Stimulated activated CD8-positive, alpha-beta memory T cell treated with anti-CD3 and anti-CD28 coated beads, Interleukin-7, amount 100 ng/mL, for 1 hour (primary cell): ENCODE measurements at places on chromosomes 3 and 15.

DNA sequence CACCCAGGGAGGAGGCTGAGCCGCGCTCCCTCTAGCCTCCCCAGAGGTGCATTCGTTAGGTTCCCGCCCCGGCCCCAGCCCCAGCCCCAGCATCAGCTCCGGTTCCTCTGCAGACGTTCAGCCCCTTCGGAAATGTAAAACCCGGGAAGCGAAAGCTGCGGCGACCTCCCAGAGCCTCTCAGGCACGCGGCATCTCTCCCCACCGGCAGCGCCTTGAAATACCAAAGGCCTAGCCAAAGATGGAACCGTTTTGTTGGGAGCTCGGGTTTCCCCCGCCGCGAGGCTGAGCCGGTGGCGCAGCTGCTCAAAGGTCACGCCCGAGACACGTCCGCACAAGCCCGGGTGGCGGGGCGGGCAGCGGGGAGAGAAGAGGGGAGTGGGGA is 77.8 kb upstream of the HES1 start:
- no peak for DNase-seq

DNA sequence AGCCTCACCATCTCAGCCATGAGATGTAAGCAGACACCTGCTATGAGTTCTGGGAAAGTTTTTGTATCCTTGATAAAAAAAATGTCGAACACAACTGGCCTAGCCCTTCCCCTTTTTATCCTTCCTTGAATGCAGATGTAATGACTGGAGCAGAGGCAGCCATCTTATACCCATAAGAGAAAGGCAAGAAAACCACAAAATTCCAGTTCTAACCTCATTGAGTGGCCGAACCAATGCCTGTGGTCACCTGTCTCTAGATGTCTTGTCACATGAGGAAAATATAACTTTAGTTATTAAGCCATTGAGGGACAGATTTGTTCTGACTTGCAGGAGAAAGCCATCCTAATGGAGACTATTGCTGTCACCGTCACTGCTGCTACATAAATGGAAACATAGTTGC is 80.4 kb upstream of the SLC6A6 start:
- DNase-seq: no peak

DNA sequence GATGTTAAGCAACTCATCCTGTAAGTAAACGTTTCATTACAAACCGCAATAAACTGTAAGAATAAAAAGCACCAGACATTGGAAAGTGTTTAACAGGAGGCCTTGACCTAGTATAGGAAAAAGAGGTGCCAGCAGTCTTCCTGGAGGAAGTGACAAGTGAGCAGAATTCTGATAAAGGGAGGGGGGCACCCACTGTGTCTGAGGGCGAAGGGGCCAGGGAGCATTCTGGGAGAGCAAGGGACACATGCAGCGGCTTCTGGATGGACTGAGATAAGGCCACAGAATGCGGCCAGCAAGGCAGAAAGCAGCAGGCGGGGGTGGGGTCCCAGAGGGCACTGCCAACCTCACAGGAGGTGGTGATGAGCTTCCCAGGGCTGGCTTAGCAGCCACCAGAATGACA is 80.2 kb downstream of the MTHFS start:
- DNase-seq: no peak

DNA sequence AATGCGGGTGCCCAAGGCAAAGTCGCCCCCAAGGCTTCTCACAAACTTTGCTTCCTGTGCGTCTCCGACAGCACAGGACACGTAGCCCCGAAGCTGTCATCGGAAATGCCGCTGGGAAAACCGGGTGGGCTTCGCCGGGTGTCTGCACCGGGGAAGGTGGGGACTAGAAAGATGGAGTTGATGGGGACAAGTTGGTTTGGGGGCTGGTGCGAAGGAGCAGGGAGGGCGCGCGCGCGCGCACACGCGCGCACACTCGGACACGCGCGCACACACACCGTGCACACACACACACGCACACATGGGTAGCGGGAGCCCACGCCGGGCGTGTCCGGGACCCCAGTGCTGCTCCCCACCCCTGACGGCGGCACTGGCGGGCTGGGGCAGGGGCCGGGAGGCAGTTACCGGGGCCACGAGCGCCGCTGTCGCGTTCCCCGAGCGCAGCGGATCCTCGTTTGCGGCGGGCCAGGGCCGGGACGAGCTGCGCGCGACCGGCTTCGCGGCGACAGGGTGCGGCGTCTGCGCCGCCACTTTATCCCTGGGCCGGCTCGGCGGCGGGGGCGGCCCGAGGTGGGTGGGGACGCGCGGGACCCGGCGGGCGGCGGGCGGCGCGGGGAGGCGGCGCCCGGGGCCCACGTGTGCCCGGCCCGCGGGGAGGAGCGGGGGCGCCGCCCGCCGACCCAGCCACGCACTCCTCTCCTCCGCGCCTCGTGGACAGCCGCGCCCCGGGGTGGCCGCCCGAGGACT is 539 bp upstream of the MGLL start:
- DNase-seq: no peak

GRCh38 chr3:119600732-119601131 is 3.0 kb downstream of the PLA1A start:
- DNase-seq: no peak

DNA sequence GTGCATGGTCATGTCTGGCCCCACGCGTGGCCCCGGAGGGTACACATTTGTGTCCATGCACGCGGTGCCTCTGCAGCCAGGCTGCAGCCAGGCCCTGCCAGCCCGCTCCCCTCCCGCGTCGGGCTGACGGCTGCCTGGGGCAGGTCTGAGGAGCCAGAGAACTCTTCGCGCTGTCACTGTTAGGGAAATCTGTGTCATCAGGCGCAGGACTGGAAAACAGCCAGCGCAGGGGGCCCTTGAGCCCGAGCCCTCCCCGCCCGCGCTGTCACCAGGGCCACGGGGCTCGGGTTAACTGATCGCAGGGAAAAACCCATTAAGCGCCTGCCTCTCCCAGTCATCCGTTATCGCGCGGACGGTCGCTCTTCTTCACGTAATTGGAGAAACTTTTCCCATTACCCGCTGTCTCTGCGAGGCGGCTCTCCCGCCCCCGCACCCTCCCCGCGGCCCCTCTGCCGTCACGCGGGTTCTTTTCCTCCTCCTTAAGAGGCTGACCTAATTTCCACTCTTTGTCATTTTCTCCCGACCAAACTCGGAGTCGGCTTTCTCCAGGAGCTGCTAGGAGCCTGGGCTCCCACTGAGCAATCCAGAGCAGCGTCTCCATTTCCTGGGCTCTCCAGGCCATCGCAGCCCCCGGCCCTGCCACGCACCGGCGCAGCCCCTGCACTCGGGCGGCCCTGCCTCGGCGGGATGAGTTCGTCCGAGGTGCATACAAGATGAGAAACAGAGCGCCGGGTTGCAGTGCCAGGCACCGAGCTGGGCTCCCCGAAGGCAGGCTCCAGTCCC is 57.5 kb upstream of the PRR23E start:
- no peak for DNase-seq

GRCh38 chr3:183288117-183288516 is 35.1 kb downstream of the B3GNT5 start:
- no peak for DNase-seq

GRCh38 chr3:18837137-18837755 is 311.1 kb upstream of the KCNH8 start:
- no peak for DNase-seq

- no peak for DNase-seq
Observed at GRCh38 chr3:178948546-178948945, 123.1 kb downstream of the ZMAT3 start.

DNA sequence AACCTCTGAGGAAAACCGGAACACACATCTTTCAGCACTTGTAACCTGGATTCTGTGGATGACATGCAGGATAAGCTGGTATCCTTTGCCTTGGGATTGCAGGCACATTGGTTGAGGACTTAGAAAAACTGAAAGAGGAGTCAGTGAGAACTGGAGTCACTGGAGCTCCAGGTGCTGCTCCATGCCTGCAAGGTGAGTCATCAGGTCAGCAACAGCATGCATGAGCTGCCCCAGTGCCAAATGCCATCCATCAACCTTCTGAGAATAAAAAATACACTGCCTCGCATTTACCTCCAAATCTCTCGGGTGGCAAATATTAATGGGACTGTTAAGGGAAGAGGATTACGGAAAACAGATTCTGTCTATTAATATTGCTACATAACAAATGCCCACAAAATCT is 729.1 kb downstream of the NTRK3 start:
- no peak for DNase-seq

GRCh38 chr3:48896936-48897335 is 1.7 kb downstream of the SLC25A20 start:
- DNase-seq: no peak

DNA sequence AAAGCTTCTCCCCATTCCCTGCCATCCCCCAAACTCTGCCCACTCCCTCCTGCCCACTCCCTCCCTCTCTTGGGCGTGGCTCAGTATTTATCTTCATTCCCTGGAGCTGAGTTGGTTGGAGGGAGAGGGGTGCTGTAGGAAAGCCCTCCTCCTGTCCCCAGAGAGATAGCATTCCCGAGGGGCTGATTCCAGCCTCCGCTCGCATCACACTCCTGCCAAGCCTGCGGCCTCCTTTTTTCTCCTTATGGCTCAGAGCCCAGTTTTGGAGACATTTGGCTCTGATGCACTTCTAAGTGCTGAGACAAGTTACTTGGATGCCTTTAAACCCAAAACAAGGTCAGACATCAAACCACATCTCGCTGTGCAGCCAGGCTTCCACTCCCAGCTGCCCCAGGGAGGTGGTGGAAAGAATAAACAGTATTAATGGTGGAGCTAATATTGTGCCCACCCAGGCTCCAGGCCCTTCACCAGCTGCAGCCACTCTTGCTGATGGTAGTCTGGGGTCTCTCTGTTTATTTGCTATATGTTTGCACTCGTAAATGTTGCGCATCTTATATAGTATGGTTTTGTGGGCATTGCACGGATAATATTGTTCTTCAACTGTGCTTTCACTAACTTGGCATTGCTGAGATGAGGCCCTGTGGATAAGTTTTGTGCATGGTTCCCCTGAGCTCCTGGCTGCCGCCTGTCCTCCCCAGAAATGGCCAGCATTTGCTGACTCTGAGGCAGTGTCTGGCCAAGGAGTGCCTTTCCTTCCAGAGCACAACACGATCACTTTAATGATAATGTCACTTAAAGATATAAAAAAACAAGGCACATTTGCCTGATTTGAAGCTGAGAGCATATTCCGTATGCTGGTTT is 157.2 kb downstream of the LRRC28 start:
- DNase-seq: no peak

DNA sequence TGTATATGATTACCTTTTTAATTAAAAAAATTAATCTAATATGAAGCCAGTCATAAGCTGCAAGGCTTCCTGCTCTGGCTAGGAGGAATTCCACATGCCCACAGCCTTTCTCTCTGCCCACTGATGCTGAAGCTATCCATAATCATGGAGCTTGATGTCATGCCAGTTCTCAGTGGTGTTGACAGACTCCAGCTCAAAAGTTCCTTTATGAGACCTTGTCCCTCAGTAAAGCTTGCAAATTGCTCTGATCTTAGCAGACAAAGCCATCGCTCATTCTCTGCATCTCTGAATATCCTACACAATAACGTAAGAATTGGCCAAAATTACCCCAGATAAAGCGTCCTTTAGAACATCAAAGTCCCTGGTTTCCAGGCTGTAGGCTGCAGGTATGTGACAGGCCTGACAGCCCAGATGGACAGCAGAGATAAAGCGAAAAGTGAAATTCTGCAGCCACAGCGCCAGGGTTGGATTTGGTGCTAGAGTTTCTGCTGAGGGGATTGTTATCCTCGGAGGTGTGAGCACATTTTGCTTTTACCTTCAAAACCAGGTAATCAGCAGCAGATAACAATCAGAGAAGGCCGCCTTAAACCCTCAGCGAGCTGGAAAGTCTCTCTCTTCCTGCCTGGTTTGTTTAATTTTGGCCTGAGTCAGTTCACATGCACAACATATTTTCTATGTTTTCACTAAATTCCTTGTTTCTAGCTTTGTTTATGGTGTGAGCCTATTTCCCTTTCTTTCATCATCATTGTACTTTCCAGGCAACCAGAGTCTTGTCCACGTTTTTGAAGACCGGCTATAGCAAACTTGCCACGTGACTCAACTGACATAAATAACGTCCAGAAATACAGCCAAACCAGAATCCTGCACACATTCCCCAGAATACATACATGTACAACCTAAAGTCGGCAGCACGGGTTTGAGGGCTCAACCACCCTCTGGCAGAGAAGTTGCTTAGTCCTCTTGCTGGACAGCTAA is 36.6 kb upstream of the ALDH1A3 start:
- no peak for DNase-seq

DNA sequence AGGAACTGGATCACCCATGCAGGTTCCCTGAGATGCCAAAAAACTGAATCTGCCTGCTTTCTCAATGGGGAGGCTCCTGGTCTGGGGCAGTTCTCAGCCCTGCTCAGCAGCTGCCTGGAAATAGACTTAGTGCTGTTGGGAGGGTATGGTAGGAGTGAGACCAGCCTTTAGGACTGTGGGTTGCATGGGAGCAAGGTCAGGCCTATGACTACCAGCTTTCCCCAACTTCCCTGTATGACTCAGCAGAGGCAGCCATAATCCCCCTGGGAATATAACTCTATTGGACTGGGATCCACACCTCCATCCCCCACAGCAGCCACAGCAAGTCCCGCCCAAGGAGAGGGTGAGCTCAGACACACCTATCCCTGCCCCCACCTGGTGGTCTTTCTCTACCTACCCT is 87.0 kb downstream of the CFAP44 start:
- no peak for DNase-seq

GRCh38 chr3:161284989-161285388 is 63.9 kb downstream of the NMD3 start:
- no peak for DNase-seq

- no peak for DNase-seq
Observed at GRCh38 chr3:197519801-197520211, 36.0 kb downstream of the BDH1 start.

- DNase-seq: no peak
Observed at GRCh38 chr15:34338347-34338746, 766 bp upstream of the SLC12A6 start.

GRCh38 chr3:122619040-122619439 is 41.6 kb downstream of the PARP15 start:
- no peak for DNase-seq

DNA sequence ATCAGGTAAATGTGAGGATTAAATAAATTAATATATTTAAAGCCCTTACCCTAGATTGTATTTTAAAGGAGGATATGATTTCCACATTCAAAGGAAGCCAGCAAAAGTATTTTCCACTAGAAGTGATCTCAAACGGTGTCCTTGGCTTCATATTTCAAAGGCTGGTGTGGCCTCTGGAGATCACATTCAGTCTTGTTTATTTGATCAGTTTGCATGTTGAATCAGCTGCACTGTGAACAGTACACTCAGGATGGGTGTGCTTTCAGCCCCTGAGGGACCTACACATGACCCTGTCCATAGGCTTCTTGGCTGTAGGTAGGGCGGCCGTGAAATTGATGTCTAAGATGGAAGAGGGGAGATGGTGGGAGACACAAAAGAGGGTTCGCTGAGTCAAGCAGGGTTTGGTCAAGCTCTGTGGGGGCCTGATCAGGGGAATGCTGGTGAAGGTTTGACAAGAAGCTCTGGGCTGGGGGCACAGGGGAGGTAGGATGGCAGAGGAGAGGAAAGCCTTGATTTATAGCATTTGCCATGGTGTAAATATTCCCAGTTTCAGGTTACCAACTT is 21.9 kb downstream of the CYP8B1 start:
- DNase-seq: no peak

DNA sequence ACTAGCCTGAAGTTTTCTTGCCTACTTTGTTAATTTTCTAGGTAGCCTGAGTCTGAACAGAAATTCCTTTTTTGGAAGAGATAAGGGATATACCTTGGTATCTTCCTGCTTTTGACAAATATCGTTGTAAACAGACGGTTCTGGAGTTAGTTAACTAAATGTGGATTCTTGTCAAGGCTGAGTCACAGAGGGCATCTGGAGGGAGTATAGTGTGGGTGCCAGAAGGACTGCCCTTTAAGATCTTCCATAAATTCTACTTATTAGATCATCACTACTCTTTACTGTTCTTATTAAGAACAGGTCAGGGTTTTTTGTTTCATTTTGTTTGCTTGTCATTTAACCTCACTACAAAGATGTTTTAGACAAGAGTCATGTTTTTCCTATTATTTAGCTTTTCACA is 125.3 kb upstream of the SKOR1 start:
- no peak for DNase-seq
